ENCODE measurements at places on chromosomes 3 and 15.

GRCh38 chr15:99657996-99658395, 75.2 kb downstream of the LYSMD4 start:
- no peak for DNase-seq

DNA sequence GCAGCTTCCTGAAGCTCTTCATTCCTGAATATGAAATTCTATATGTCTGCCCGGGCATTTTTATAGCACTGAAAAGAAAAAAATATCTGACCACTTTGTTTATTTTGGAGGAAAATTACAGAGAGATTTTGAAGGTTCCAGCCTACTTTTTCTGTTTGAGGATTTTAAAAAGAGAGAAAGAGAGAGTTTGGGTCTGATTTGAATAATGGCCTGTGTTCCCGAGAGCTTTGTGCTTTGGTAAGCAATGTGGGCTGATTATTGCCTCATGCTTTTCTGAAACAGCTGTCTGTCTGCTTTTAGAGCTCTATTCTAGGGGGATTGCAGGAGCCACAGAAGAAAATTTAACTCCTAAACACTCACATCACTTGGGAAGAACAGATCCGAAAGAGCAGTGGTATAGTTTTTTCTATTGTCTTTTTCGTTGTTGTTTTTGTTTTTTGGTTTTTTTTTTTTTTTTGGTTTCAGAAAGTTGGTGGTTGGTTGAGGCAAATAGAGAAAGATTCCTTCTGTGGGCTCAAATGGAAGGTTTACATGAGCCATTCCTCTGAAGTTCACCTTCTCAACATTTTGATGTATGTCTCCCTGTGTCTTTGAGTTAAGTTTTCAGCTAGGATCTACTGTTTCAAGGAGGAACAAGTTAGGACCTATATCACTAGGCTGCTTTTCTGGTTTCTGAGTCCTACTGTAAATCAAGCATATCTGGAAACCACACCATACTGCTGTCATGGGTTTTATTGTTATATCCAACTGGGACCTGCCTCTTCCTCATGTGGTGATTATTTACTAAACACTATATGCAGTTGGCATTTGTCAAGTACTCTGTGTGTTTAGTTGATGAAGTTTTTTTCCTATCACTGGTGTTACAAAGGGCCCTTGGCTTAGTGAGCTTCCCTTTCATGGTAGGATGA, 178.9 kb downstream of the KCNMB2 start:
- DNase-seq, result peak; percentile 47

DNA sequence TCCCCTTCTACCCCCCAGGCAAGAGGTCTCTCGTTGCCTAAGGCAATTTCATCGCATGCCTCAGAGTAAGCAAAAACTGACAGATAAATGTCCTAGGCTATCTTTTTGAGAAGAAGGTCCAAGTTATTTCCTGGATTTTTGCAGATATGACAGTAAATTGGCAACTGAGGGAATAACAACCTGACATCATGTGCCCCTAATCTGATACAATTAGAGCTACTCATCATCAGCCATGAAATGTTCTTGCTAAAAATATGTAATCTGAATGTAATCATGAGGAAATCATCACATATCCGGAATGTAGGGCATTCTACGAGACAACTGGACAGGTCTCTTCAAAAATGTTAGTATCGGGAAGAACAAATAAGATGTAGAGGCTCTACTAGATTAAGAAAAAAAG, 44.1 kb downstream of the TNIK start:
- peak; percentile 19 for DNase-seq

GRCh38 chr15:88832820-88833730, 29.8 kb downstream of the ACAN start:
- no peak for DNase-seq

DNA sequence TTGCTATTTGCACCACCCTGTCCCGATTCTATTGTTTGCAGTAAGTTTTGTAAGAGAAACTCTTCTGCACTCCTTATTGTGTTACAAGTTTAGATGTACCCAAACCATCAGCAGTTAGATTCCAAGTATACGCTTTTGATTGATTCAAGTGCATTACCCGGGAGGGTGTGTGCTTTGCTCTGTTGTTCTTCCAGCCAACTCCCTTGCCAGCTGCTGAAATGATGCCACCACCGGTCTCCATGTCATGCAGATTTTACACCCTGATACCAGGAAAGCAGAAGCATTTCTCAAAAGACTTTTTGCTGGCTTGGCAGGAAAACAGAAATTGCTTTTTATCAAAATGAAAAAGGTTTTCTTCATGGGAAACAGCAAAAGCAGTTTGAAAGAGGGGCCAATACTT, 1006.6 kb upstream of the CFAP20DC start:
- no peak for DNase-seq

GRCh38 chr15:24756101-24756500, 80.5 kb downstream of the NPAP1 start:
- DNase-seq, result no peak

- DNase-seq, result peak; percentile 15
Observed at GRCh38 chr3:7682822-7683229, 818.8 kb upstream of the LMCD1 start.

- DNase-seq, result no peak
Observed at GRCh38 chr3:42246091-42246490, 19.9 kb downstream of the CCK start.

GRCh38 chr3:160643994-160644393, 33.0 kb upstream of the ARL14 start:
- DNase-seq, result no peak

GRCh38 chr3:61415201-61415600, 146.2 kb upstream of the PTPRG start:
- no peak for DNase-seq

GRCh38 chr15:88477126-88477525, 9.6 kb downstream of the MRPS11 start:
- DNase-seq, result no peak

- peak; percentile 27 for DNase-seq
Observed at GRCh38 chr15:49622561-49622960, 1.7 kb downstream of the DTWD1 start.

DNA sequence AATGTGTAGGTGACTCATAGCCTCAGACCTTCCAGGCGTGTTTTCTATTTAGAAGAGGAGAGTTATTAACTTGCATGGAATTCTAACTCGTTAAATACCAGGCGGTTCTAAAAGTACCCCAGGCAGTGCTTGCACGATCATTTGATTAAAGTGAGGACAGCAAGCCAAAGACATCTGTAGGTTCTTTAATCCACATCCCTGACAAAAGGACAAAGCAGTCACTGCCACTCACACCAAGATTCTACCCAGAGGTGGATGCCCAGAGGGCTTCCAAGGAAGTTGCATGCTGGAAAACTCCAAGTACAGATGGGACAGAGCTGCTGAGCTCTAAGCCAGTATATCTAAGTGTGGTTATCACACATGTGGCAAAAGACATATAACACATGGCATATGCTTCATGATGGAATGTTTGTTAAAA, 372.1 kb downstream of the ROBO2 start:
- DNase-seq, result no peak

DNA sequence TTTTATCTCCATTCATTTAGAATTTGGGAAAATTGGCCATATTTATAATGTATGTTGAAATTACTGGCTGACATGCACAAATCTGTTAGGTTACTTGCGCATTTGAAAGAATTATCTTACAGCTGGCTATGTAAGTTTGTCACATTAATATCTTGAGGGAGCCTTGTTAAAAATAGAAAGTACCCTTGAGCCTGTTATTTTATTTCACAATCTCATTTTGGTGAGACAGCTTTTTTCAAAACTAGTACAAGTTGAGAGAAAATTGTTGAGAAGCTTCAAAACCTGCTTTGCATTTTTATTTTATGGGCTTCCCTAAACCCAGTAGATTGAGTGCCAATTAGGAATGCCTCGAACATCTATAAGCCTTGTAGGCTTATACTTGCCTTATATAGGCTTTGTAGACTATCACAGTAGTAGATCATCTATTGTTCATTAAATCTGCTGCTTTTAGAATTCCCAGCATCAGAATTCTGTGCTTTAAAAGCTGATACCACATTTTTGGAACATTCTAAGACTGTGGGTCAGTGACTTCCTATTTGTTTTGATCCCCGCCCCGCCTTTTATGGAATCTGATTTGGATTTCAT, 6.3 kb downstream of the IDH3A start:
- DNase-seq, result no peak

- DNase-seq, result no peak
Observed at GRCh38 chr3:191105418-191105817, 93.6 kb upstream of the OSTN start.

GRCh38 chr3:55907616-55908015, 420.5 kb upstream of the WNT5A start:
- DNase-seq, result no peak

GRCh38 chr15:64247906-64248541, 85.2 kb upstream of the PPIB start:
- peak; percentile 97 for DNase-seq
